ENCODE measurements at places on chromosomes 5 and 9. TPM values are rescaled to one million over a fixed set of nuclear protein-coding genes. Genes with fewer than 3 reads are reported as not detected.

The ZNF879 gene
- 2.2 TPM for total RNA-seq

DNA sequence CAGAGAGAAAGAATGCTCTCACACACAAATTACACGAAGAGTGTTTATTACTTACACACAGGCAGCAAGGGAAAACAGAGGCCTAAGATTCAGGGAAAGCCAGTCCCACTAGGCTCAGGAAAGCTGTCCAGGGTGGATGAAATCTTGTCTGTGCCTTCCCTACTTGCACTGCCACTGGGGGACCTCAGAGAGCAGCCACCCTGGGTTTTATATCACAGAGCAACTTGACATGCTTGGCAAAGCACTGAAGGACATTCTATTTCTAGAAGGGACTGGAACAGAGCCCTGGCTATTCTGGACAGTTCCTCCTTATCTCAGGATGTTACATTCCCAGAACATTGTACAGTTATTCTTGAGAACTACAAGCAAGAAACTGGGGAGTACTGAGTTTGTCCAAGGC, 7.5 kb upstream of the PRSS3 start:
- no peak for DNase-seq

The SV2C gene
- total RNA-seq = not detected

DNA sequence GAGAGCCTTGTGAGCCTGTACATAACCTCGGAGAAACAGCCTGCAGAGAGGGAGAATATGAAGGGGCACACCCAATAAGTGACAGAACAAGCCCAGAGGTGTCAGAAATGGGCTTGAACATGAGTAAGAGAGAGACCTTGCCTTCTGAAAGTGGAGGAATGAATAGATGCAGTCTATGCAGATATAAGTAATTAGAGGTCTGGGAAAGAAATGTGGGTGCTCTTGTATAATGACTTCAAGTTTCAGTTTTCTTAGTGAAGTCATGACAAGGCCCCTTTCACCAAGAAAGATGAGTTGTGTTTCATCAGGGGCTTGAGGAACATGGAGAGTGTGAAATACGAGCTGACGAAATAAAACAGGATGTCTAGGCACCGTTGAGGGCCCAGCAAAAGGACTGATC, 15.1 kb downstream of the GRAMD2B start:
- no peak for DNase-seq

- DNase-seq = no peak
These were observed 163.7 kb downstream of the COL23A1 start for GRCh38 chr5:178426326-178427130.

GRCh38 chr5:115435065-115435777, 109.4 kb downstream of the FEM1C start:
- no peak for DNase-seq

DNA sequence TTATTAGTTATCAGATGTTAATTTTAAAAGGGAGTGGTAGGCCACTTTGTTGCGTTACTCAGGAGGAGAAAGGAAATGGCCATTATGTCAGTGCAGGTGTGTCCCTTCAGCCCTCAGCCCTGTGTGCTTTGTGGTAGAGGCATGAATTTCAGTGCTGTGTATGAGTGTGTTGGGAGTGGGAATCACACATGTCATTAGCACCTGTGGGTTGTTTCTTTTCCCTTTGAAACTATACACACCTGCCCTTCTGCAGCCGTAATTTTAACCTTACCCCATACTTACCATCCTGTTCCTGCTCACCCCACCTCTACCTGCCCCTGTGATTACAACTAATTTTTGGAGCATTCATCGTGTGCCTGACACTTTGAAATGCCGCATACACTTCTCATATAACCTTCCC, 156.4 kb downstream of the ARHGAP26 start:
- DNase-seq = no peak

GRCh38 chr5:44770780-44771717, 37.7 kb upstream of the MRPS30 start:
- no peak for DNase-seq

DNA sequence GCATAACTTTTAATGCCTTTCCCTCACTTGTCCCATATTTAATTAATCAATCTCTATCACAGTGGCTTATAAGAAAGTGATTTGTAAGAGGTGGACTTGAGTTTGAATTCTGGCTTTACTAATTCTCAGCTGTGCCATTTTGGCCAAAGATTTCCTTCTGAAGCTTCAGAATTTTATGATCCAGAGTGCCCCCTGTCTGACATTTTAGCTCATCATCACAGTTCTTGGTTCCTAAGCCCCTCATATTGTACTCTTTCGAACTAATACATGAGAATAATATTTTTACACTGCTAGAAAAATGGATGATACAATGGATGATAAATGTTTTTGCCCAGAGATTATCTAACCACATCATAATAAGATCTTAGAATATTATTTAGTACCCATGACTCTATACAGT, 1014.1 kb downstream of the PTPRD start:
- no peak for DNase-seq

- DNase-seq = no peak
These were observed 820 bp upstream of the CFAP90 start for GRCh38 chr5:7851617-7852289.

DNA sequence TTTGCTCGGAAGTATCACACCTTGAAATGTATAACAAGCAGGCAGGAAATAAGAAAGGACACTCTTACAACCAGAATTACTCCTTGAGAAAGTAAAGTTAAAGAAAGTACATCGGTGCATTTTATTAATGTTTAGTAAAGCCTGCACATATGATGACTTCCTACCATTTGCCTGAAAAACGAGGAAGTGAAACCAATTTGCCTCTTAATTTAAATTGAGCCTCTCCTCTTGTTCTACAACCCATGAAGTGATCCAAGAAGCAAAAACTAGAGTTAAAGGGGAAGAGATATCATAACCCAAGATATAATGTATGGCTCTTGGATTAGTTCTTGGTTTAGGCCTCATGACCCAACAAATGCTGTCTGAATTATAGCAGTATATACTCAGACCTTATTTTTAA, 95.6 kb downstream of the GNAQ start:
- DNase-seq = no peak

DNA sequence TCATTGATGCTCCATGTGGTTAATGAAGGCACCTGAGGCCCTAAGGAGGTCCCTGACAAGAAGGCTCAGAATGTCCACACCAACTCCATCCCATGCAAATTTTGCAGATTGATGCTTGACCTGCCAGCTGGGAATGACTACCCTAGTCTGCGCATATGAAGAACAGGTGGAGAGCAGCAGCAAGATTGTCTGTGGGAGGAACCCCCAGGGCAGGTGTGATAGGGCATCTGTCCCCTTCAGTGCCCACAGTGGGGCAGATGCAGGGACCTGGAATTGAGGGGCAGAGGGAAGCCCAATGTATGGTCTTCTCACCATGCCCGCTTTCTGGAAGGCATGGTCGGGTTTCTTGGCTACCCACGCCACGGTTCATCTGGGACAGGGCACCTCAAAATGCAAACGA, 79.6 kb downstream of the MACROH2A1 start:
- no peak for DNase-seq

The GABBR2 gene
- total RNA-seq = not detected

DNA sequence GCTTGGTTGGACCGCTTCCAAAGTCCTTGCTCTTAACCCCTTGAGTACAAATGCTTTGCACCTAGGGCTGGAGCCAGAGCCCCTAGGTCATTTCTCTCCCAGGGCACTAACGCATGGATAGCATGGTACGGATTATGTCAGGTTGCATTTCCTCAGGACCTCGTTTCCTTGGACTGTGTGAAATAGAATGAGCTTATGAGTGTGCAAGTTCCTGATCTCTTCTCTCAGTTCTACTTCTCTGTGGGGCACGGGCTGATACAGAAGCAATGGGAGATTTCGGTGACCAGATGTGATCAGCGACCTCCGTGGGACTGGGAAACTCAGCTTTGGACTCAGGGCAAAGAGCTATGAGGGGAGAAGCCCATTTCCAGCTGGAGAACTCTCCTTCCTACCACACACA, 14.2 kb downstream of the SPARC start:
- no peak for DNase-seq

- DNase-seq = no peak
These were observed 91.3 kb downstream of the COMMD10 start for GRCh38 chr5:116176121-116176520.

- DNase-seq = no peak
These were observed 37.7 kb upstream of the WDR38 start for GRCh38 chr9:124815601-124816000.

The NAIP gene
- total RNA-seq = 1.1 TPM

DNA sequence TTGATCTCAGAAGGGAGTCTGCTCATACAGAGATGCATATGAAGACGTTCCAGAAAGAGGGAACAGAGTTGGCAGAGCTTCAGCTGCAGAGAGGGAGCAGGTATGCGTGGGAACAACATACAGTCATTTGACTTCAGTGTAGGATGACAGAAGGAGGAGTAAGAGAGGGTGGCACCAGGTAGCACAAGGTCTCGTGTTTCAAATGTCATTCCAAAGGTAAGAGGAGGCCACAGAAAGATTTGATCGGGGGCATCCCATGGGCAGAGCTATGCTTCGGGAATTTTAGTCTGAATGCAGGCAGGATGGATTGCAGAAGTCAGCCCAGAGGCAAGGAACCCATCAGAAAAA, 367.1 kb downstream of the CDK5RAP2 start:
- DNase-seq = no peak

DNA sequence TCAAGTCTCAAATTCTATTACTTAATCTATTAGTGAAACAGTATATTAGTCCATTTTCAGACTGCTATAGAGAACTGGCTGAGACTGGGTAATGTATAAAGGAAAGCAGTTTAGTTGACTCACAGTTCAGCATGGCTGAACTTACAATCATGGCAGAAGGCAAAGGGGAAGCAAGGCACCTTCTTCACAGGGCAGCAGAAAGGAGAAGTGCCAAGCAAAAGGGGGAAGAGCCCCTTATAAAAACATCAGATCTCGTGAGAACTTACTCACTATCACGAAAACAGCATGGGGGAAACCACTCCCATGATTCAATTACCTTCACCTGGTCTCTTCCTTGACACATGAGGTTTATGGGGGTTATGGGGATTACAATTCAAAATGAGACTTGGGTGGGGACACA, 67.9 kb upstream of the CHSY3 start:
- DNase-seq = no peak

DNA sequence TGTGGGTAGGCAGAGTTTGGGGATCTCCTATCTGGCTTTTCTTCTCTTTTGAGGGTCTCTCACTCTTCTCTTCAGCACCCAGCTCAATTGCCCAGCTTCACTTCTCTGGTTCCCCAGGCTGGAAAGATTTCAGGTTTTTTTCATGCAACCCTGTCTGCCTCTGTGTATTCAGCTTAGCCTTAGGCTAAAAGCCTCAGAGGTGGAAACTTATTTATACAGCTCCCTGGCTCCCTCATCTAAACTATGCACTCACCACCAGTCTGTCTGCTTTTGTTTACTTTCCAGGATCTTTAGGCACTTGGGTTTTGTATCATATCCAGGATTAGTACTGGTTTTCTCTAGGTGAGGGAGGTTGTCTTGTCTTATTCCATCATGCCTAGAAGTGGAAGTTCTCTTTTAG, 540.2 kb upstream of the TRPC7 start:
- DNase-seq = no peak

- DNase-seq = no peak
These were observed 327.2 kb upstream of the NREP start for GRCh38 chr5:112084149-112084548.

DNA sequence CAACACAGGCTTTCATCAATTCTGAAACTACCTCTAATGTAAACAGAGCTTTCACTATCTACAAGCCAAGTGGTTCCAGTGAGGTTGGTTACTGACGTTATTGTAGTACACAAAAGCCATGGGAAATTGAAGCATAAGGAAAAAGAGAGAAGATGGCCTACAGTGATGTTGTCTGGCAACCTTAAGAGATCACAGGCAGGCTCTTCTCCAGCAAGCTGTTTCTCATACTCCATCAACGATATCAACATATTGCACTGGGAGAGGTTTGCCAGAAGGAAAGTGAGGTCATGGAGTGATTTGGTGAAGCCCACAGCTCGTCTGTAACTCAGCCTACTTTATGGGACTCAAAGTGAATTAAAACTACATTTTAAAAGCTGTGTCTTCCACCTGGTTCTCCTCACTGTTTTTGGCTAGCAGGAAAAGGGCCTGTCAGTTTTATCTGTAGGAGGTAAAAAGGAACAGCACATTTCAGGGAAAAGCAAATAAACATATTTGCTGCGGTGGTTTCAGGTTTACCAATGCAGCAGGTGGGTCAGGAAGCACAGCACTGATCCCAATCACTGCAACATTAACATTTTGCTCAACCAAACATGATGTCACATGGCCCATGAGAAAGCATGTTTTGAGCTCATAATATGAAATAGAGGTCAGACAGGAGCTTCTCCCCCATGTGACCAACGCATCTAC, 72.9 kb downstream of the ARSB start:
- DNase-seq = no peak

DNA sequence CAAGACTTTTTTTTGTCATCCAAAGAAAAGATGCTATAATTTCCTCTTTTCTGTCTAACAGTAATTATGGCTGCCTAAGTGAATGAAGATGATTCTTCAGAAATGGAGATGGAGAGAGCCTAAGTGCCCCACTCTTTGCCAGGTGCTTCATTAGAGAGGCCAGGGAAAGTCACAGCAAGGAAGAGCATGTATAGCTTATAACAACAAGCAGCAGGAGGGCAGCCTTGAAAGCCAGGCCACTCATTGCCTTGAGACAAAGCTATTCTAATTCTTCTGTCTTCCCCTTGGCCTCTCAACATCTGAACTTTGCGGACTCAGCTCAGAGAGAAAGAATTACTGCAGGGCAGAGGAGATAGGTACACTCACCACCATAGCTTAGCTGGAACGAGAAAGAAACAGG, 112.0 kb upstream of the ZNF366 start:
- no peak for DNase-seq

The SLC4A9 gene
- not detected for total RNA-seq

The PDE8B gene
- total RNA-seq = 0.16 TPM

DNA sequence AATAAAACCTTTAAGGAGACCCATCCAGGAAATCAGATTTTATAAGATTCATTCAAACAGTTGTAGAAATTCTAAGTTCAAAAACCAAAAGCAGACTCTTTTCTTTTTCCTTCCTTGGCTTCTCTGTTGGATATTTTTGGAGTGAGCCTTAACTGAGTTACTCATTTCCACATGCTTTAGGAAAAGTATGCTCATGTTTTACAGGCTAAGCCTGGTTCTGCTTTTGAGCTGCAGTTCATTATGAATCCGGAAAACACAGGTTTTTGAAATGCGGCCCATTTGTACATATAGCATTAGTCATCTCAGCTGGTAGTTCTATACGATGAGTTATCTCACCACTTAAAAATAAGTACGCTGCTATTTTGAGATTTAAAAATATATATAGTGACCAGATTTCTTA, 156.6 kb upstream of the DMRT1 start:
- DNase-seq = no peak

- DNase-seq = no peak
These were observed 13.5 kb downstream of the CXCL14 start for GRCh38 chr5:135565266-135565665.

DNA sequence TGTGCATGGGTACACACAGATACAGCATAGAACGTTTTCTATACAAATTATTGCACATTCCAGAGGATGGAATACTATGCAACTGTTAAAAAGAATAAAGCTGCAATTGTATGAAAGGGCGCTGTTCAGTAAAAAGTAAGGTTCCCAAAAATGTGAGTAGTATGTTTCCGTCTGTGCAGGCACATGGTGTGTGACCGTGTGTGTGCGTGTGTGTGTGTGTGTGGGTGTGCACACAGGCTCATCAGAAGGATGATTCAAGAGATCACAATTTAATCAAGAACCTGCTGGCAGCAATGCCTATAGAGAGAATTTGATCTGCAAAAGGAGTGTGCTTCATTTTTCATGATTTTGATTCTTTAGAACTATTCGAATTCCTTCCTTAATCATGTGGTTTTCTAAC, 76.3 kb downstream of the SEMA4D start:
- peak; percentile 55 for DNase-seq
